ENCODE measurements at places on chromosomes 6 and 20.

- no peak for DNase-seq
These were observed at the start of gene GCNT2 for GRCh38 chr6:10521104-10521808. Gene GCNT2 (plus strand): TSS chr6:10521351. CDS start chr6:10528912, 7,561 bp downstream.

- no peak for DNase-seq
These were observed 31.0 kb upstream of the SALL4 start for GRCh38 chr20:51833326-51833725.

DNA sequence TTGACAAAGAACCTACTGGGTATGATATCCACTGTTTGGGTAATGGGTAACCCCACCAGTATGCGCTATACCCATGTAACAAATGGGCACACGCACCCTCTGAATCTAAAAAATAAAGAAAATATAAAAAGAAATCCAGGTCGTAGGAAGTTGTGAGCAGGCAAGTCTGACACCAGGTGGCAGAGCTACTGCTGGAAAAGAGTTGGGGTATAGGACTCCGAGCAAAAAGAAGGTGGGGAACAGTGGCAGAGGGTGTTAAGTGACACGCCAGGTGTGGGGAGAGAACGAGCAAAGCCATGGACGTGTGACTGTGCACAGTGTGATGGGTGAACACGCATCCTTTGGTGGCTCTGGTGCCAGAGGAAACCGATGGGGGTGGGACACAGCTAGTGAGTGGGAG is 46.7 kb downstream of the NOX3 start:
- DNase-seq: no peak

- DNase-seq: no peak
These were observed 26.6 kb downstream of the FRMD1 start for GRCh38 chr6:168052291-168052891.

DNA sequence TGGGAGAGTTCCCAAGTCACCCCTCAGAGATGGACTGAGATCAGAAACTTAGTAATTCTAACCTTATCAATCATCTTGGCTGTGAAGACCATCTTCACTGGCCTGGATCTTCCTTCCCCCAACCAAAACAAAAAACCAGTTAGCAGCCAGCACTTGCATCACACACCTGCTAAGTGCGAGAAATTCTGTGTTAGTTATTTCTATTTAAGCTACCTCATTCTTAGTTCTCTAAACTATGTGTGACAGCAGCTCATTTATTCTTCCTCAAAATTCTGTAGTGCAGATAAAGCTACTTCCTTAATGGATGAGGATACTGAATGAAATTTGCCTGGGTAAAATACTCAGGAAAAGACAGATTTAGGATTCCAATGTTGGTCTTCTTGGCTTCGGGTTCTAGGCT is 18.2 kb upstream of the TAGAP start:
- no peak for DNase-seq

DNA sequence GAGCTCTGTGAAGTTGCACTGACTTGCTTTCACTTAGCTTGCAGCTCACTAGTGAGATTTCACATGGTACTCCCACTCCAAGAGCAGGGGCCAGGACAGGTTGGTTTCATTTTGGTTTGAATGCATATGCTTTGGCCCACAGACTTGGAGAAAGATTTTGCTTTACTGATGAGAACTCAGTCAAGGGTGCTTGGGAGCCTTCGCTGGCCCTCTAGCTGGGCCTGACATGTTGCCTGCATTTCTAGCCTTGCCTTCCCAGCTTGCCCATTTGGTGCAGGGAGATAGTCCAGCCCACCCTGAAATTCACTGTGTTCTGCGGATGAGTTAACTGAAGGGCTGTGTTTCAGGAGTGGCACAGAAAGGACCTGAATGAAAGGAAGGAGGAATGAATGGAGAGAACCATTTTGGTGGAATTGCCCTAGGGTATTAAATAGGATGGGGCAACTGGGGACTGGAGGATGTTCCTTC is 1.9 kb downstream of the SGK1 start:
- no peak for DNase-seq

DNA sequence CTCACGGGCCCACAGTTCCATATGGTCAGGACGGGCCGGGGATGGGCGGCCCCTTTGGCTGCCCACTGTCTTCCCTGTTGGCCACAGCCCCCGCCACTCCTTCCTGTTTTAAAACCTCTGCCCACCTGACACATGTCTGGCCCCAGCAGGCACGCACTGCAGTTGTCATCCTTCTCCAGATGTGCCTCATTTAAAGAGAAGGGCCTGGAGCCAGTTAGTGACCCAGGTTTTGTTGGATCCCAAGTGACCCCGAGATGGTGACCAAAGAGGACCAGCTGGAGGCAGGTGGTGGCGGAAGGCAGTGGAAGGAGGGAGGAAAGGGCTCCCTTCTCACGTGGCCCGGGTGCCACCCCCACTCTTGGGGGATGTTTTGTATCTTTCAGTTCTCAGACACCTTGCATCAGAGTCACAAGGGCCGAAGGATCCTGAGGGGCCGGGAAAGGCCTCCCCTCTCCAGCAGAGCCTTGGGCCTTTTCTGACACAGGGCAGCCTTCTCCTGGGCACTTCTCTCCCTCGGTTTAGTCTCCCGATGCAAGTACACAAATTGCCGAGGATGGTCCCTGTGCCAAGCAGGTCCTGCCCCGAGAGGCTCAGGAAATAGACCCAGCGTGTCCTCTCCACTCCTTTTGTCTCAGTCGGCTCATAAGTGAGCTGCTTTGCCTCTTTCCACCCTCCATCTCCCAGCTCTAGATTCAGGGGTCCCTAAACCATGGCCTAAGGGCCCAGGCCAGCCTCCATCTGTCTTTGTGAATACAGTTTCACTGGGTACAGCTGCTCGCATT is 117.6 kb downstream of the SULF2 start:
- no peak for DNase-seq

- no peak for DNase-seq
These were observed 92.6 kb downstream of the PDE7B start for GRCh38 chr6:135944120-135944519.

- no peak for DNase-seq
These were observed 46.1 kb upstream of the ZNF831 start for GRCh38 chr20:59117526-59117925.

- DNase-seq: no peak
These were observed 32.4 kb upstream of the RPP40 start for GRCh38 chr6:5036269-5036668.

DNA sequence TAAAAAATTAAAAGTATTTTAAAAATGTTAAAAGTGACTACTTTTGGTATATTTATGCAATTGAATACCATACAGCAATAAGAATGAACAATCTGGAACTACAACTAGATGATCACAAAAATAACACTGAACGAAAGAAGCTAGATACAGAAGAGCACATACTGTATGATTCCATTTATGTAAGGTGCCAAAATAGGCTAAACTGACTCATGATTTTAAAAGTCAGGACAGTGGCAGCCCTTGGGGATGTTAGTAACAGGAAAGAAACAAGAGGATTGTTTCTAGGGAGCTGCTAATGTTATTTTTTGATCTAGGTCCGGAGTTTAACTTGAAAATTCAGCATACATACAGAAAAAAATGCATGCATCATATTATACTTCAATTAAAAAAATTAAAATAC is 42.3 kb downstream of the KIF13A start:
- DNase-seq: no peak

- no peak for DNase-seq
These were observed 145.2 kb downstream of the COL21A1 start for GRCh38 chr6:56102216-56102615.

DNA sequence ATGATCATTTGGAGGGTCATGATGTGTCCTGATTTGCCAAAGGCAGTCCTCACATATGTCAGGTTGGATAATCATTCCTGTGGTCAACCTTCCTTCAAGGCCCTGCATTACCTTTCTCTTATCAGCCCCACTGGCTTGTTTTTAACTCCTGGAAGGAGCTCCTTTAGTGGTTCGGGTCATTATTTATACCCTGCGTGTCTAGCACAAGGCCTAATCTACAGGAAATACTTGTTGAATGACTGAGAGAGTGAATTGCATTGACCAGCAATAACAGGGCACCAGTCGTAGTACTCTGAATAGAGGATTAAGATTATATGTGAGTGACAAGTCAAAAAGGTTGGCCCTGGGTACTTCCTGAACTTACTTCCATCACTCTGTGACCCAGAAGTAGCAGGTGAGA is 4.5 kb downstream of the HIVEP2 start:
- DNase-seq: no peak

DNA sequence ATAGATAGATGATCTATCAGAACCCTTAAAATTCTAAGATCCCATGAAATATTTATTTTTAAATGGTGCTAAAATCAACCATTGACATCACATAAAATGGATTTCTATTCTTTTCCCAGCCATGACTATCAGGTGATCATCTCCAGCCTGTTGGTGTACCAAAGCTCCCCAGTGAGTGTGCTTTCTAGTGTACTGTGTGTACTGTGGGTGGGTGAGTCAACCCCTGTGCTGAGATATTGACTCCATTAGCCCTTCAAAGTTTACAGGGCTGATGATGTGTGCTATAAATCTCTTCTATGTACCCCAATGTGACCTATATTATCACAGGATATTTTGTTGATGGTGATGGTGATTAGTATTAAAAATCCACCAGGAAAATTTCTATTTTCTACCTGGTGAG is 344.6 kb downstream of the MMUT start:
- DNase-seq: no peak

DNA sequence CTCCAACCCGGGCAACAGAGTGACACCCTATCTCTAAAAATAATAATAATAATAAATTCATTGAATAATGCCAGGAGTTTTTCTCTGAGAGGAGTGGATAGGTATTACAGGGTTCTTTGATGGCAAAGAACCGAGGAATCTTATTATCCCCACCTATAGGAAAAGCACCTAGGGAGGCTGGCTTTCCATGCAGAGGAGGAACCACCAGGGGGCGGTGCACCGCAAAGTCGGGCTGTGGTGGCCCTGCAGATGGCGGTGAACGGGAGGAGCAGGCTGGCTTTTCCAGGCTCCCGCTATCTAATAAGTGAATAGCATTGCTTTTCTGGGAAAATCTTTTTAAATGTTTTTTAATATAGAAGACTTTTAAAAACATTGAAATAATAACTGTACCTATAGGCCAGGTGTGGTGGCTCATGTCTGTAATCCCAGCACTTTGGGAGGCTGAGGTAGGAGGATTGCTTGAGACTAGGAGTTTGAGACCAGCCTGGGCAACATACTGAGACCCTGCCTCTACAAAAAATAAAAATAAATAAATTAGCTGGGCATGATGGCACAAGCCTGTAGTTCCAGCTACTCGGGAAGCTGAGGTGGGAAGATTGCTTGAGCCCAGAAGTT is 864.2 kb downstream of the KIF16B start:
- DNase-seq: no peak

All from muscle of arm (tissue), 14 donors.